NCI-H1417 (cell line): ENCODE measurements at places on chromosomes 11 and 22.

GRCh38 chr22:20771918-20772625 is 1.8 kb upstream of the SERPIND1 start:
- no peak for DNase-seq

DNA sequence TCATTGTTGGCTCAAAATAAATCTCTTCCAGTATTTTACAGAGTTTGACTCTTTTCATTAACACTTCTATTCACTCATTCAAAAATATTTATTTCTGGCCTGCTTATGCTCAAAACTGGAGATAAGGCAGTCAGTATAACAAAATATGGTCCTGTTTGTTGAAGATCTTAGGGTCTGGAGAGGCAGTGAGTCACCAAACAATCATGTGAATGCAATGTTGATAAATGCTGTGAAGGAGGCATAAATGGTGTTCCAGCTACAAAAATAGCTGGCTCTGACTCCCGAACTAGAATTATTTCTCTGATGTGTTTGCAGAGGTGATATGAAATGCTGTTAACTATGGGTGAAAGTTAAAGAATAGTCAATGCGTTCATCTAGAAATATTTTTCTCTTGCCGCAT is 390.6 kb downstream of the AASDHPPT start:
- DNase-seq: no peak

GRCh38 chr22:46003271-46004091 is 26.5 kb upstream of the WNT7B start:
- DNase-seq: no peak

- no peak for DNase-seq
These were observed 379 bp upstream of the SLC3A2 start for GRCh38 chr11:62880231-62880802.

- DNase-seq: no peak
These were observed 32.1 kb downstream of the RAB30 start for GRCh38 chr11:83039566-83039965.

DNA sequence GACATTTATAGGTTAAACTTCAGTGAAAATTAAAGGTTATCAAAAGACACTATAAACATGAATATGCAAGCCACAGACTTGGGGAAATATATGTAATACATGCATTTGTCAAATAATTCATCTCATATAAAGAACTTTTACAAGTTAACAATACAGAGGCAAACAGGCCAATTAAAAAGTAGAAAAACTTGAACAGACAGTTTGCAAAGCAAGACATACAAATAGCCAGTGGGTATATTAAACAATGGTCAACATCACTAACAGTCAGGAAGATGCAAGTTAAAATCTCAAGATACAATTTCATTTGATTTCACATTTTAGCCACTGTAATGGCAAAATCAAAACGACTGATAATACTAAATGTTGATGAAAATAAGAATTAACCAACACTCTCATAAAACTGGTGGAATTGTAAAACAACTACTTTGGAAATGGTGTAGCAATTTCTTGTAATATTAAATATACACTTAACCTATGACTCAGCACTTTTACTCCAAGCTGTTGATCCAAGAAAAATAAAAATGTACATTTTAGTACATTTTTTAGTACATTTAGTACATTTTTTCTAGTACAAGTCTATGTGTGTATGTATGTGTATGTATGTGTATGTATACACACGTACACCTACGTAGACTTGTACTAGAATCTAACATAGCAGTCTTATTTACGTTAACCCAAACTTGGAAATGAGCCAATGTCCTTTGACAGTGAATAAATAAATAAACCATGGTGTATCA is 62.8 kb downstream of the LRRC74B start:
- no peak for DNase-seq

- DNase-seq: no peak
These were observed 175.7 kb downstream of the MAML2 start for GRCh38 chr11:96167203-96167758.

DNA sequence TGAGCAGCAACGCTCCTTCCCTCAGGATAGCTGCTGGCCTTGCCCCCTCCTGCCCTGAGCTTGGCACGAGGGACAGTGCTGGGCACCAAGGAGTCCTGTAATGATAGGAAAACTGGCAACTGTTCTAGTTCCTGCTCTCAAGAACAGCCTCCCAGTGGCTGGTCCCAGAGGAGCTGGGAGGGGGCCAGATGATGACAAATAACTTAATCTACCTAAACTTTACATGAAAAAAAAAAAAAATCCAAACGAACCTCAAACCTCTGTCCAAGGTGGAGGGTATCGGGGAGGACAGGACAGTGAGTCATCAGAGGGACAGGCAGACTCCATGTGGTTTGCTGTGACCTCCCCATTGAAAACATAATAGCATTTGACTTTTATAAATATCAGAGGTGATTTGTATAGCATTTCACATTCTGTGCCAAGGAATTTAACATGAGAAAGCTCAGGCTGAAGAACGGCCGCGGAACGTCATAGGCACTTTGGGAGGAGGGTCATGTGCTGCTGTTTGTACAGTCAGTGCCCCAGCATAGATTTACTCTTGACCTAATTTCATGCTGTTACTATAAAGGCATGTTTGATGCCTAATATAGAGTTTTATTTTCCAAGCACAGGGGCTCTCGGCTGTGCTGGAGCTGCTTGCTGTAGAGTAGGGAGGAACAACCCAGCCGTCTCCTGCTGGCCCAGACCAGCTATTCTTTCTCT is 98.2 kb upstream of the NNMT start:
- DNase-seq: no peak

DNA sequence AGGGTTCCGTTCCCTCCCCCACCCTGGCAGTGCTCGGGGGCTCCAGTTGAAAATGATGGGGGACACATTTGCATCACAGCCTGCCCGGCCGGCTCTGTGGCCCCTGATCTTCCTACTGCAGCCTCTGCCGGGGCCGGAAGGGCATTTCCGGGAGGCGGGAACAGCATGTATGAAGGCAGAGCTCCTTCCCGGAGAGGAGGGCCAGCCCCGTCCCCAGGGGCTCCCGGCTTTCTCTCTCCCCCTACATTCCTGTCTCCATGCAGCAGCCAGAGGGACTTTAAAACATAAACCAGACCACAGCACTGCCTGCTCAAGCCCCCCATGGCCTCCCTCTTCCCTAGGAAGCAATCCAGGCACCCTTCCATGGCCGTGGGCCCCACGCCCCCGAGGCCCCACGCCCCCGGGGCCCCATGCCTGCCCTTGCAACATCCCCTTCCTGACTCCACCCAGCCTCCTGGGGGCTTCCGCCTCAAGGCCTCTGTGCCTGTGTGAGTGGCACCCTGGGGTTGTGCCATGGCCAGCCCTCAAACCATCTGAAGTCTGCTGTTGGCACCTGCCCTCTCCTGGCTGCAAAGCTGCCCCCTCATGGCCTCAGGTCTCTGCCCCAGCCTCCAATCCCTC is 73.1 kb downstream of the CDKN1C start:
- DNase-seq: no peak

GRCh38 chr11:85316967-85317366 is 310.2 kb downstream of the DLG2 start:
- DNase-seq: peak; percentile 13

DNA sequence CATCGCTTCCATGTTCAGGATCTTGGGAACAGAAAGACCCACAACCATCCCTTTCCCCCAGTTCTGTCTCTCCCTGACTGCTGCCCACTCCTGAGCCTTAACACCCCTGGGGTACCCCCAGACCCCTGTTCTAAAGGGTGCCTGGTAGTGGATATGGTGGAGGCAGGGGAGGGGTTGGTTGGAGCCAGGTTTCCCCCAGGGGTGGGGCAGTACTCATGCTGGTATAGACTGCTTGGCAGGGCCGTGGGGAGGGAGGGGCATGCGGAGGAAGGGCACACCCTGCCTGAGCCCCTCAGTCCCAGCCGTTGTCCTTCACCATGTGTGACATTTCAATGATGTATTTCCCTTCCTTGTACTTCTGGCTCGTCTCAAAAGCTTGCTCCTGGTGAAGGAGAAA is 4.0 kb downstream of the YPEL4 start:
- DNase-seq: no peak

GRCh38 chr11:91158891-91159537 is 936.2 kb upstream of the CHORDC1 start:
- DNase-seq: no peak

DNA sequence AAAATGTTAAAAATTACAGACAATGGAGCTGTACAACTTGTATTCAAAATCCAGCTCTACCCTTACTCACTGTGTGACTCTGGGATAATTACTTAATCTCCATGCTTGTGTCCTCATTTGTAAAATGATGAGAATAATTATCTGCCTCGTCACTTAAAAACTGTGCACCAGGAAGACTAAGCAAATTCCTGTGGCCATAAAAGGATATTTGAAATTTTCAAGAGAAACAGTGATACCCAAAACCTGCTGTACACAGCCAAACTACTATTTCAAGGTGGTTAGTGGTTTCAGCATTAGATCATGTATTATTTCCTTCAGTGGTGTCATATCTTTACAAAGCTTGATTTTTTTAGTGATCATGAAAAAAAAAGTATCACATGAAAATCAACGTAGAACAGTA is 136.9 kb downstream of the METTL15 start:
- DNase-seq: no peak

DNA sequence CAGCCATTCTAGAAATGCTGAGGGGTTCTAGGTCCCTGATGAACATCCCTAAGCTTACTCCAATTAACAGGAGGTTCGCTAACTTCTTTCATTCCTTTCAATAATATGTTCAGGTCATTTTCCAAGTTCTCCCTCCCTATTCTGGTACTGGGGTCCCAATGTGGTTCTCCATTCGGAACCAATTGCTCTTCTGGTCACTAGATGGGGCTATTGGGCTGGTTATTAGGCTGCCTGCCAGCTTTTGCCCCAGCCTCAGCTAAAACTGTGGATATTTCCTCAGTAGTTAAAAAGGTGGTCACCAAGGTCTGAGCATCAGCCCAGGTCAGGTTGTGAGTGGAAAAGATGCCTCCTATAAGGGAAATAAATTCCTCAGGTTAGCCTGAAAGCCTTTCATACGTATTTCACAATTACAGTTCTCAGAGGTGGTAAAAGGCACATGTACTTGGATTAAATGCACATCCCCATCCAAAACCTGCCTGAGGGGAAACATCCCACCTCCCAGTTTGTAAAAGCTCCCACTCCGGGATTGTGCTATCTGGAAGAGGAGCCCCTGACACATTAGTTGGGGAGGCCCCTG is 161.1 kb upstream of the CCDC179 start:
- DNase-seq: peak; percentile 66

GRCh38 chr11:69381681-69382130 is 87.8 kb downstream of the MYEOV start:
- no peak for DNase-seq

DNA sequence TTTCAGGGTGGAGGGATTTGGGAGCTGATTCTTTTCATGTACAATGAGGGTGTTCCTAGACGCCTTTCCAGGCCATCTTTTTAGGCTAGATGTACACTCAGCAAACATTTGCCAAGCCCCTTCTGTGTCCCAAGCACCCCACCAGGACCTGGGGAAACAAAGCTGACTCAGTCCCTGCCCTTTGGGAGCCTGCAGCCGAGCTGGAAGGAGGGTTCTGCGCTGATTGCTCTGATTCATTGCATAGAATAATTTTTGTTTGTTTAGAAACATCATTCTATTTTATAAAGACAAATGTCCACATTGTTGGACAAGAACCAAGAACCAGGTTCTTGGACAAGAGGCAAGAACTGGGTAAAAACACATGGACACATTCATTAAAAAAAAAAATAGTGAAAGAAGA is 16.7 kb downstream of the TP53AIP1 start:
- no peak for DNase-seq

- no peak for DNase-seq
These were observed 17.1 kb upstream of the CSRP3 start for GRCh38 chr11:19218786-19219460.

GRCh38 chr11:70176940-70177689 is 26.0 kb upstream of the FADD start:
- DNase-seq: no peak

GRCh38 chr11:131471976-131472375 is 101.6 kb downstream of the NTM start:
- DNase-seq: peak; percentile 83

- no peak for DNase-seq
These were observed 13.6 kb upstream of the APOL5 start for GRCh38 chr22:35703861-35704584.

GRCh38 chr11:120931057-120931779 is 92.7 kb upstream of the TBCEL start:
- no peak for DNase-seq

GRCh38 chr11:19895776-19896175 is 183.1 kb downstream of the NAV2 start:
- DNase-seq: no peak

- no peak for DNase-seq
These were observed 42.3 kb downstream of the PLAAT5 start for GRCh38 chr11:63448646-63449045.

DNA sequence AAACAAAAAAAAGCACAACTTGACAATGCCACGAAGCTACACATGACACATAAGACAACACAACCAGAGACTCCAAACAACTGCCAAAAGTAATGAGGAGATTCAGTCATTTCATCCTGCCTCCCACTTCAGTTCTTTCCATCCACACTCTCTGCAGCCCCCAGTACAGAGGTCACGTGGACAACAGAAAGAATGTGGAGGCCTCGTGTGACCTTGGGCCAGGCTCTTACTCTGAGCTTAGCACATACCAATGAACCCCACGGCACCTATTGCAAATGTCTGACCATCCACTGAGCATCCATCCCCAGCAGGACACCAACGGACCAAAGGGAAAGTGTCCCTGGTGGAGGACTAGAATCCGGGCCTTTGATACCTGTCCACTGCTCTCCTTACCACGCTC is 12.5 kb downstream of the CBX7 start:
- DNase-seq: no peak

DNA sequence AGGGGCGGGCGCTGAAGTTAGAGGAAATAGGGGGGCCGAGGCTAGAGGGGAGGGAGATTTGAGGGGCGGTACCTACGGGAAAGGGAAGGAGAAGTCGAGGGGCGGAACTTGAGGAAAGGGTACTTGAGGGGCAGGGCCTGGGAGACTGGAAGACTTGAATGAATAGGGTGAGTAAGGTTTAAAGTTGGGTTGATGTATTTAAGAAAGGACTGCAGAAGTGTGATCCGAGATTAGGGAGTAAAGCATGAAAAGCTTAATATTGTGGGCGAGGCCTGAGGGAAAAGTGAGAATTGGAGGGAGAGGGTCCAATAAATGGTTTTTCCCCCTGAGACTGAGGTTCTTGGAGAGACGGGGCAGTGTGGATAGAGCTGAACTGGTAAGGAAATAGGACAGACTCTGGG is 723 bp downstream of the HSCB start:
- no peak for DNase-seq

- DNase-seq: no peak
These were observed 10.3 kb upstream of the PHF21B start for GRCh38 chr22:45019861-45020655.

GRCh38 chr11:32131321-32131720 is 40.4 kb downstream of the RCN1 start:
- DNase-seq: no peak
